Activated T-helper 2 cell treated with anti-CD3 and anti-CD28 coated beads, Interferon-gamma antibody, Interleukin-2, Interleukin-4, amounts not matched to agents 10 μg/mL and 5 μg/mL and 100 μg/mL, durations not matched to agents 14 hours and 24 hours and 36 hours (primary cell): ENCODE measurements at places on chromosomes 2 and 18. TPM values are rescaled to one million over a fixed set of nuclear protein-coding genes. Genes with fewer than 3 reads are reported as not detected.

DNA sequence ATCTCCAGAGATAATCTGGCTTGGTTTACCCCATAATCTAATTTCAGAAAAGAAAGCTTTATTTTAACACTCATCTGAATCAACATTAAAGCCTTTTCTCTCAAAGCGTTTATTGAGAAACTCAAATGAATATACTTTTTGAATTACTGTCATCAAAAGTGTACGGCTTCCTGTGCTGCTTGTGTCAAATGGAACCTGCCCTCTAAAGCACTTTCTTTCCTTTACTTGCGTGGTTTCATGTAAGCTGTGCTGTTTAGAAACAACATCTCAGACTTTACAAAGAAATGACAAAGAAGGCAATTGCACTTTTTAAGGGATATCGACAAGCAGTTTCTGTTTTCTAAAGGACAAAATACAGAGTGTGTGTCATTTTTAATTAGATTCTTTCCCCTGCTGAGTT is 35.1 kb downstream of the CYBRD1 start:
- peaks cover 2% of the 10 kb centered on the region for H3K4me1 ChIP-seq
- DNase-seq, result no peak
- H3K27me3 ChIP-seq, result peaks cover 19% of the 10 kb centered on the region
- H3K27ac ChIP-seq, result no peak overlapping the region
- H3K4me3 ChIP-seq, result no peak overlapping the region

GRCh38 chr2:190882856-190883582 is 2.4 kb downstream of the GLS start:
- H3K27me3 ChIP-seq, result no peaks in the 10 kb centered on the region
- peak overlapping the region; percentile 97 for H3K27ac ChIP-seq
- H3K4me3 ChIP-seq, result peak overlapping the region; percentile 91
- H3K4me1 ChIP-seq, result peaks cover 34% of the 10 kb centered on the region

- peaks cover 12% of the 10 kb centered on the region for H3K27me3 ChIP-seq
- H3K4me1 ChIP-seq, result no peaks in the 10 kb centered on the region
- no peak overlapping the region for H3K27ac ChIP-seq
- no peak for DNase-seq
These were observed 35.9 kb downstream of the MYO5B start for GRCh38 chr18:50158866-50159653.

The GPR75 gene
- total RNA-seq, result 2.4 TPM in 2 replicates
